OCI-LY7 (cell line): ENCODE measurements at places on chromosomes 2 and 18.

DNA sequence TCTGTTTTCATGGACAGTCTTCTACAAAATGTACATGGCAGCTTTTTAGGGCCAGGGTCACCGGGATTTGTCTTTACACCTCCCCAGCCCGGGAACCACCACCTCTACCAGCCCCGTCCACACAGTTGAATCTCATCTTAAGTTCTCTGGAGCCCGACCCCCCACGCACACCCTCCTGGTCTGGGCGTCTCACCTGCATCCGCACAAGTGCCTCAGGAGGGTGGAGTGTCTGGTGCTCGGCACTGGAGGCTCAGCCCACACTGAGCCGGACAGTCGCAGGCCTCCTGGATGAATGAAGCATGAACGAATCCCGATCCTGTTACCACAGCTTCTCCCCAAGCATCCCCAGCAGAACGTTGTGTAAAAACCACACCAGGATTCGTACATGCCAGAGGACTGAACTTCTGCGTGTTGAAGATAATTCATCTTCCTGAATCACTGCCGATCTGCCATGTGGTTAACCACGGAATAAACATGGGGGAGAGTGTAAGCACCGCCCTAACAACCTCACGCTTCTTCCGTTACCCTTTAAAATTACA, 162.0 kb downstream of the RTP5 start:
- peak; percentile 7 for DNase-seq

GRCh38 chr2:195009202-195009601, 647.8 kb upstream of the SLC39A10 start:
- DNase-seq: no peak

- DNase-seq: no peak
Observed at GRCh38 chr2:55883357-55883756, 40.2 kb downstream of the EFEMP1 start.

- DNase-seq: no peak
Observed at GRCh38 chr18:22165049-22165602, 4.3 kb upstream of the GATA6 start.

- DNase-seq: no peak
Observed at GRCh38 chr2:239609162-239609561, 208.3 kb upstream of the HDAC4 start.

GRCh38 chr2:148108385-148108784, 87.5 kb downstream of the MBD5 start:
- no peak for DNase-seq

- DNase-seq: no peak
Observed at GRCh38 chr2:206876216-206876860, 63.0 kb upstream of the CPO start.

DNA sequence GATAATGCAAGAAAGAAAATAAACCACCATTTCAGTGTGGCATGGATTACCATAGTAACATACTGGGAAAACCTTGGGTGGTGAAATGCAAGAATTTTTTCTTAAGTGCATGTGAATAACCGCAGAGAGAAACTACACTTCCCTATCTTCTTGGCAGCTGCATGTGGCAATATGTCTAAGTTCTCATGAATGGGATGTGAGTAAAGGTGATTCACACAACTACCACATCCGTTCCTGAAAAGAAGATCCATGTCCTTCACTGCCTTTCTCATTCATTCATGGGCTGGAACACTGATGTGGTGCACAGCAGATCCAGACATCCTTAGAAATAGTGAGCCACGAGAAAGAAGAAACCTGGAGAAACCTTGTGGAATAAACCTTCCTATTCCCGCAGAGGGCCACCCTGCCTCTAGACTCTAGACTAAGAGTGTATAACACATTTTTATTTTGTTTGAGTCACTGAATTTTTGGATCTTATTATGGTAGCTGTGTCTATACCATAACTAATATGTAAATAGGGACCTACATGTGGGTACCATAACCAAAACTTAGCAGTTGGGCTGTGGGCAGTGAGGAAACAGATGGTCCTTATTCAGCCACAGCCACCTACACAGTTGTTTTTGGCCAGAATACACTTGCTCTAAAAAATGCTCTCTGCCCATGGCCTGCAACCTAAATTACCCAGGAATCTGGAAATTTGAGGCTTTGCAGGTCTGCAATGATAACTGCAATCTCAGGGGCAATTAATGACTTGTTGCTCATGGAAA, 573.3 kb downstream of the LRP1B start:
- no peak for DNase-seq

DNA sequence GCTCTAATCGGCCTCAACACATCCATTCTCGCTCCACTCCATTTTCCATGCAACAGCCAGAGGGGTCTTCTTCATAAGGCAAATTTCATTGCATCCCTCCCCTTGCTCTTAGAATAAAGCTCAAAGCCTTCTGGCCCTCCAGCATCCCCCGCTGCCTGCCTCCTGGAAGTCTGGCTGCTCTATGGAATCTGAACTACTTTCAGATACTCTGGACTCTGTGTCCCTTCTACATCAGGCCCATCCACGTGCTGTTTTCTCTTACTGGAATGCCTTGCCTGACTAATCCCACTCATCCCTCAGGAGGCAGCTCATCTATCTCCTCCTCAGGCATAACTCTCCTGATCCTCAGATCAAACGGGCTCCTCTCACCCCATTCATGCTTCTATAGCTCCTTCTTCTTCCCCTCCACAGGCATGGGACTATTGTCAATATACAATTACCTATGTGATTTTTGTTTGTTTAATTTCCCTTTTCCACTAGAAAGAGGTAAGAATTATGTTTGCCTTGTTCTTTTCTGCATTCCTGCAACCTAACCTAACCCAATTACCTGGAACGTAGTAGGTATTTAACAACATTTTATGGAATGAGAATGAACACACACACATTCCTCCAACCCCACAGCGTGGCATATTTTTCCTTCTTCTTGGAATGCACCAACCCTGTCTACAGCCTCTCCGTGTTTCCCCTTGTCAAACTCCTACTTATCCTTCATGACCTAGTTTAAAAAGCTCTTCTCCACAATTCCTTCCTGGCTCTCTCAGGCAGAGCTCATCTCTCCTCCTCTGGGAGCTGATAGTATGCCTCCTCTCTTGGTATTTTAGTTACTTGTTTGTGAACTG, 49.5 kb downstream of the LBH start:
- DNase-seq: no peak

DNA sequence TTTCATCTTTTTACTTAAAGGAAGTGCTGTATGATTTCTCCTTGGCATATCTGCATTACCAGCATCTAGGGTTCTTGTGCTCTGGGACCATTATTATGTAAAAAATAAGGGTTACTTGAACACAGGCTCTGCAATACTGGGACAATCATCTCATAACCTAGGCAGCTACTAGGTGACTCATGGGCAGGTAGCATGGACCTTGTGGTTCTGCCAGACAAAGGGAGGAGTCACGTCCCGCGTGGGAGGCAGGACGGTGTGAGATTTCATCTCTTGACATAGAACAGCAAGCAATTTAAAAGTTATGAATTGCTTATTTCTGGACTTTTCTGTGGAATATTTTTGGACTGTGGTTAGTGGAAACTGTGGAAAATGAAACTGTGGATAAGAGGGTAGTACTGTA, 34.1 kb downstream of the ASAP2 start:
- DNase-seq: no peak

DNA sequence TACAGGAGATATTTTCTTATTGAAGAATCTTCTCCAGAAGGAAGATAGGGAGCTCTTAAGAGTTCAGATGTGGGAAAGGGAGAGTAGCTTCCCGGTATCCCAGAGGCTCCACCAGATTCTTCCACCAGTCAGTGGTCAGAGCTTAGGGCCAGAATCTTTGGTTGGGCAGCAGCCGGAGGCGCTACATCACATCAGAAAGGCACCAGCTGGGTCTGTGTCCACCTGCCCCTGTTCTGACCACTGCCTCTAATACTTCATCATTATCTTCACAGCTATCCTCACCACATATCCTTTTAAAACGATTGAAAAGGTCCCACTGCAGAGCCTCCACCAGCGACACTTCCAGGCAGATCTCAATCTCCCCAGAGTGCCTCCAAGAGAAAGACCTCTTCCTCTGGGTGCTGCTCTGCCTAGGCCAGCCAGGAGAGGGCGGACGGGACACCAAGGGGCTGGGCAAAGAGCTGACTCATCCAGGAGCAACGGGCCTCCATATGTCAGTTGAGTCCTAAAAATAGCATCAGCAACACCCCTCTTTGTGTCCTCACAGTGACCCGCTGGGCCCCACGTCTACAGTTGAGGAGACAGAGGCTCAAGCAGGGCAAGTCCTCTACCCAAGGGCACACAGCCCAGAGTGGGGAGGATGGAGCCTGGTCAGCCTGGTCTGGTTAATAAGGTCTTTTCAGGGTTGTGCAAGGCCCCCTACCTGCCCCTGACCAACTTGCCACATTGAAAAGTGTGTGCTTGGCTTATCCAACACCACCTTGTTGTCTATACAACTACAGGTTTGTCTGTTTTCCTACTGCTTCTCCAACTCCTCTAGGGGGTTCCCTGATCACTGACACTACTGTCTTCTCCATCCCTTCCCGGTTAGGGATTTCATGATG, 81.2 kb downstream of the ADD2 start:
- peak; percentile 3 for DNase-seq

GRCh38 chr2:141911485-141912066, 219.2 kb downstream of the LRP1B start:
- peak; percentile 41 for DNase-seq

GRCh38 chr2:175054340-175054739, 49.2 kb upstream of the CHN1 start:
- DNase-seq: no peak

DNA sequence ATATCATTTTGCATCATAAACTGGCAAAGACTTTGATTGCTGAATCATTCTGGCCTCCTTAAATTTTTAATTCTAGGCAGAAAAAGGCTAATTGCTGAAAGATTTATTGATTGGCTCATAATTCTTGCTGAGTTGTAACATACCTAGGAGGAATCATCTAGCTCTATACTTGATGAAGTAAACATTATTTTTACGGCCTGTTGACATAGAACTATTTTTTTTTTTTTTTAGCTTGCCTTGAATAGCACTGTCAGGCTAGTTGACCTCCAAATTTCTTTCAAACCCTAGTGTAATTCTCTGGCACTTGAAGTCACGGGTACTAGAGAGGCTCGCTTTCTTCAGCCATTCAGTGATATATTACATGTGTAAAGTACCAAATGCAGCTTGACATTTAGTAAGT, 2.8 kb downstream of the SERPINB12 start:
- DNase-seq: no peak

- DNase-seq: no peak
Observed at GRCh38 chr18:54515149-54515548, 75.9 kb upstream of the DYNAP start.

DNA sequence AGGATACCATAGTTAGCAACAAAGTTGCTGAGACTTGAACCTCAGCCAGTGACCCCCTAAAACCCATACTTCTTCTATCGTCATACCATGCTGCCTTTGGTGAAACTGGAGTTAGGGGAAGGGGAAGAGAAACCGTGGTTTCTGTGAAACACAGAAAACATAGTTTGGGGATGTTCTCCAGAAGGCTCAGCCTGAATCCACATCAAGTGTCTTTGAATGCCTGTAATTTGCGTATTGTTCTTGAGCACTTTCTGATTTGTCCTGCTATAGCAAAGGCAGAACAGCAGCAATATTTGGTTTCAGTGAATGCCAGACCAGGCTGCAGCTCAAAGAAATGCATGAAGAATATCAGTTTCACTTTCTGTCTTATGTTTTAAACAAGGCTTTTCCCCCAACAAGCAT, 258.7 kb downstream of the TTC32 start:
- no peak for DNase-seq

DNA sequence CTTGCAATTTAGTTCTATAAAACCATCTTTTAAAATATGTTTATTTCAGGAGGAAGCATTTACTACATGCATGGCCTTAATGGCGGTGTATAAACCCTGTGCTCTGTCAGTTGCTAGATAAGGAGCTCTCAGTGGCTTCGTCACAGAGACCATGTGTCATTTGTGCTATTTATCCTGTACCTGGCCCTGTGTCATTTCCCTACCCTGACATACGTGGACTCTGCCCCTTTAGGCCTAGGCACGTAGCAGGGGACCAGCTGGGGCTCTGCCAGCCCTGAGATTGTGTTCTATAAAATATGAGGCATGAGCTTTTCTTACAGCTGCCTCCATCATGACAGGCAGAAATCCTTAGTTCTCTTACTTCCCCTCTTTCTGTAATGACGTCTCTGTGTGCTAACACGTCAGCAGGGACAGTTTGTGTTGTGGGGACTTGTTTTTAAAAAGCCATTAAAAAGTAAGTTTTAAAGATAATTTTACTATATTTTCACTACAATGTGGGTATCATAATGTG, 88.0 kb downstream of the ITGB1BP1 start:
- DNase-seq: no peak

GRCh38 chr18:61394983-61395382, 61.8 kb downstream of the CDH20 start:
- no peak for DNase-seq

- no peak for DNase-seq
Observed at GRCh38 chr2:70331012-70331411, 29.1 kb upstream of the FAM136A start.

GRCh38 chr18:80191264-80191663, 56.0 kb downstream of the PARD6G start:
- no peak for DNase-seq

GRCh38 chr2:202237787-202238233, 587 bp downstream of the SUMO1 start:
- no peak for DNase-seq

- no peak for DNase-seq
Observed at GRCh38 chr2:230975927-230976326, 20.0 kb upstream of the SPATA3 start.

- no peak for DNase-seq
Observed at GRCh38 chr2:240111253-240111652, 24.9 kb downstream of the COPS9 start.

DNA sequence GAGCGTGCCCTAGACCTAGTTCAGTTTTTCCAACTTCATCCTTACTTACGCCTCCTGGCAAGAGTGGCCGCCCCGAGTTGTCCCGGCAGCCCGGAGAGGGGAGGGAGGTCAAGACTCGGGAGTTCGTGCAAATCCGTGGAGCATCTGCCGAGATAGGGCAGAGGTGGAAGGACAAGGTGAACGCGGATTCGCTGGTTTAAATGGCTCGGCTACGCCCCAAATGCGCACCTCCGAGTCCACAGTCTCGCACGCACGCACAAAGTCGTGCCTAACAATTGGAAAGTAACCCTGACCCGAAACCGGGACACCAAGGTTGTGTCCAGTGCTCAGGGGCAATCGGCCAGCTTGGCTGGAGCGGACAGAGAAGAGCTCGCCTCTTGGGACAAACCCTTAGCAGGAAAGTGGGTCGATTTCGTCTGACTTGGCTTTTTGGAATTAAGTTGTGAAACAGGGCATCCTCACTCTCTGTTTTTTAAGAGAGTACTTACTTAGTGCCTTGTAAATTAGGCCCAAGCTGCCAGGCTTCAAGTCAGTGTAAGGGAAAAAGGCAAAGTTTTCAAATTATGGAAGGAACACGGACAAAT, 726 bp upstream of the SS18 start:
- DNase-seq: peak; percentile 71
